ENCODE measurements at places on chromosomes 7 and 10. TPM values are rescaled to one million over a fixed set of nuclear protein-coding genes. Genes with fewer than 3 reads are reported as not detected.

DNA sequence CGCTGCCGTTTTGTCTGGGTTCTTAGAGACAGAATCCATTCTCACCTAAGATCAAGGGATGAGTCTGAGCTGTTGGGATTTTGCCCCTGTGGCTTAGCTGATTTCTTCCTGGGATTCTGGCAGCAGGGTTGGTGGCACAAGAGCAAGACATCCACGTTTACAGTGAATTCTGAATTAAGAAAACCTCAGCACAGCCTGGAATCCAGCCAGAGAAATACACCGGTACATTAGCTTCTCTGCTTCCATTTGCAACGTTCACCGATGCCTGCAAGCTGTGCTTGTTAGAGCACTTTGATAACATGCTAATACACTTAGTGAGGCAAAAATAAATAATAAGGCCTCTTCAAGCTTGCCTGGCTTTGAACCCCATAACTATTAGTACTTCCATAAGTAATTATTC lies 569.8 kb downstream of the CALN1 start:
- H3K4me1 ChIP-seq: no peaks in the 10 kb centered on the region
- no peak overlapping the region for H3K4me3 ChIP-seq
- no peaks in the 10 kb centered on the region for H3K27me3 ChIP-seq

GRCh38 chr7:66591799-66592596 lies 36.7 kb upstream of the KCTD7 start:
- H3K27ac ChIP-seq: peak overlapping the region; percentile 97
- no peaks in the 10 kb centered on the region for H3K36me3 ChIP-seq
- peak; percentile 92 for DNase-seq
- H3K4me1 ChIP-seq: peaks cover 21% of the 10 kb centered on the region
- H3K27me3 ChIP-seq: no peaks in the 10 kb centered on the region

GRCh38 chr10:127926455-127926854 lies 19.6 kb downstream of the PTPRE start:
- DNase-seq: no peak
- H3K36me3 ChIP-seq: no peaks in the 10 kb centered on the region
- no peaks in the 10 kb centered on the region for H3K27me3 ChIP-seq
- H3K4me3 ChIP-seq: no peak overlapping the region
- H3K4me1 ChIP-seq: no peaks in the 10 kb centered on the region

DNA sequence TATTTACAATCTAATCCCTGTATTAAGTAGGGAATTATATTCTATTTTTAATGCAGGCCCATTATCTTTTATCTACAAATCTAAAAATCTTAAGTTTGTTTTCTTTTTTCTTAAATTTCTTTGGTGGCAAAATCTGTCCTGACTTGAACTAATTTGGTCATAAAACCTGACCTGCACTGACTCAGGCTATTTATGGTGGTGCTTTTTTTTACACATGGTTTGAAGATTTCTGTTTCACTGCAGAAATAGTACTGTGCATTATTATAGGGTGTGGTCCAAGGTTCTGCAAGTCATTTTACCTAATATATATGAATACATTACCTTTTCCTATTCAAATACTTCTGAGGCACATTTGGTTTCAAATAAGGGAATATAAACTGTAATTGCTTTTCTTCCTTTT lies 137.0 kb downstream of the CD36 start:
- no peak for DNase-seq
- no peak overlapping the region for H3K27ac ChIP-seq
- no peaks in the 10 kb centered on the region for H3K36me3 ChIP-seq
- no peak overlapping the region for H3K4me3 ChIP-seq

DNA sequence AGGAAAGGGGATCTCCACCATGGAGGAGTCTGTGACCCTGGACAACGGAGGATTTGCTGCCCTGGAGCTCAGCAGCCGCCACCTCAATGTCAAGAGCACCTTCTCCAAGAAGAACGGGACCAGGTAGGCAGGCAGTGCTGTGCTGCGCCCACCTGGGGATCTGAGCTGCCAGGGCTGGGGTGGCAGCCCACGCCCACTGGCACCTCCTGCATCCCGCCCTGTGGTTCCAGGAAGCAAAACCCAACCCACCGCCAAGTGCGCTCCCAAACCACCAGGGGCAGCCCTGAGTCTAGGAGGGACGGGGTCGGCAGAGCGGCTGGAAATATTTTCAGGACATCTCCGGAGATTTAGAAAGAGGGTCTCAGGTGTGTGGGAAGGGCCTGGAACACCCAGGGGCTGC lies 440.3 kb upstream of the FOXK1 start:
- H3K36me3 ChIP-seq: no peaks in the 10 kb centered on the region
- H3K27ac ChIP-seq: no peak overlapping the region
- no peaks in the 10 kb centered on the region for H3K27me3 ChIP-seq

- H3K36me3 ChIP-seq: no peaks in the 10 kb centered on the region
- no peaks in the 10 kb centered on the region for H3K4me1 ChIP-seq
- DNase-seq: no peak
- no peak overlapping the region for H3K27ac ChIP-seq
These were observed 104.0 kb downstream of the SLIT1 start for GRCh38 chr10:97081621-97082235.

DNA sequence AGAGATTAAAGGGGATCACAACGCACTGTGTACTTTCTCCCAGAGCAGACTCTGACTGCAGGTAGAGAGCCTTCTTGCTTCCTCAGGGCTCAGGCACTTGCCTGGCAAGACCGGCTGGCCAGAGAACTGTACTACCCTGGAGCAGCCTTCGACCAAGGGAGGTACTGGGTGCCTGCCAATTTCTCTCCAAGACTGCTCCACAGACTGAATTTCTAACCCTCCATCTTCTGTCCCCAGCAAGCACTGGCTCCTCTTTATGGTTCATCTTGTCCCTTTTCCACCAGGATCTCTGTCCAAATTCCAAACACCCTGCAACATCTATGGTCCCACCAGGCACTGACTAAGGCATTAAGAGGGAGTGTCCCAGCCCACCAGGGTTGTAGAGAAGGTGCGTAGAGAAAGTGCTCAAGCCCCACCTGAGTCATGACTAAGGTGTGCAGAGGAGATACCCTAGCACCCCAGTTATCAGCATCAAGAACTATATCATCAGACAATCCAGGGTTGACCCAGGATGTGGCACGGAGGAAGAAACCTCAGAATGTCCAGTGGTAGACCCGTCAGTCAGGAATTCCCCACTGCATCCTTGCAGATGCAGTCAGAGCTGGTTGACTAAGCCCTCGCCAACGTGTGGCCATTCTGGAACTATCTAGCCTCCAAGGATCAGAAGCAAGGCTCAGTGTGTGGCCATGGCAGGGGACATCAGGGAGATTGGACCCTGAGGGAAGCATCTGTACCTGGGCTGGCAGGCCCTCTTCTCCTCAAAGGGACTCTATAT lies 60.9 kb upstream of the CAMK2B start:
- no peak for DNase-seq
- no peak overlapping the region for H3K4me3 ChIP-seq
- H3K36me3 ChIP-seq: no peaks in the 10 kb centered on the region
- no peaks in the 10 kb centered on the region for H3K27me3 ChIP-seq

DNA sequence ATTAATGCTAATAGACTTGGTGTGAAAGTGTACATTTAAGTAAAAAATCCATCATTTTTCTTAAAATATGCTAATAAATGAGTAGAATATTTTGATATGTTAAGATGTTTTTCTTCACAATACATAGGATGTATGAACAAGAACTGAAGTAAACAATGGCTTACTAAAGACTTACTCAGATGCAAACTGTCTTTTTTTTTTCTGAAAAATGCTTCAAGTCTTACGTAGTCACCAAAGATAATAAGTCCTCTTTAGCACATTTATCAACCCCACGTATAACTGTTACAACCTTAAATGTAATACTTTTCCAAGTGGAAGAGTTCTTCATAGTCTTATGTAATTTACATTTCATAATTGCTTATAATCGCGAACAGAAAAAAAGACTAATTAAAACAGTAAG lies 54.8 kb downstream of the MDFIC start:
- H3K36me3 ChIP-seq: no peaks in the 10 kb centered on the region
- no peak overlapping the region for H3K4me3 ChIP-seq
- no peak overlapping the region for H3K27ac ChIP-seq
- DNase-seq: no peak

The SSC4D gene
- total RNA-seq: 2.8 TPM

The HTRA1 gene
- 19.0 TPM for total RNA-seq

The OR9A2 gene
- total RNA-seq: not detected
